ENCODE measurements at places on chromosomes 12 and 14.

DNA sequence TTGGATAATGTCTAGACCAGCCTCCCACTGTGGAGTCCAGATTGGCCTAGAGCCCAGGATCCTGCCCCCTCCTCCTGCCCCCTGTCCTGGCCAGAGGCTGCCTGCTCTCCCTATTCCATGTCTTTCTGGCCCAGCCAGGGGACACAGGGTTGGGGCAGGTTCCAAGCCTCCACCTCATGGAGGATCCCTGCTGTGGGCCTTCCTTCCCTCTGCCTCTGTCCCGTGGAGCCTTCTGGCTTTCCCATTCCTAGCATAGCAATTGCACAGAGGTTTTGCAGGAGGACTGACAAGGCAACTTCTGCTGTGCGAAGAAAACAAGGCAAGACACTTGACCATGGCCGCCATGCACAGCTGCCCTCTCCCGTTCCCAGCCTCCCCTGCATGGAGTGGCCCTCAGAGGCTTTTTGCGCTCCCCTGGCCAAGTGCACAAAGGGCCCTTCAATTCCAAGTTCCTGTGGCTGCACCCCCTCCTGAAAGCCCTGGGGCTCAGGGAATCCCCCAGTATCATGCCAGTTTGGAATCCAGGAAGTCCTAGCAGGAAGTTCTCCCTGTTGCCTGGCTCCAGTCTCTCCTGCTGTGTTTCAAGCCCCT lies 42.1 kb downstream of the KRT80 start:
- DNase-seq = no peak

DNA sequence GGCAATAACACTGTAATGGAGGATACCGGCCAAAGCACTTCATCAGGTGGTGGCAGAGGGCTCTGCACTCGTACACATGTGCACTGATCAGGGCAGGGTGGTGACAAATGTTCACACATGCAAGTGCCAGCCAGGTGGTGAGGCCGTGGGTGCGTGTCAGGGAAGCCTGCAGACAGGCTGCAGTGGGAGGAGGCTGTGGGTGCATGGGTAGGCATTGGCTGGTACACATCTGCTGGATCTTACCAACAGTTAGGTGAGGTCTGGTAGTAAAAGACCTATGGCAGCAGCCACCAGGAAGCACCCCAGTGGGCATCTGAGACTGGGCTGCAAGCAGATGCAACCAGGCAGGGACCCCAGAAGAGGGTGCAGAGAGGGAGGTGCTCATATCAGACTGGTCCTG lies 65.3 kb downstream of the PDE6H start:
- DNase-seq = no peak

DNA sequence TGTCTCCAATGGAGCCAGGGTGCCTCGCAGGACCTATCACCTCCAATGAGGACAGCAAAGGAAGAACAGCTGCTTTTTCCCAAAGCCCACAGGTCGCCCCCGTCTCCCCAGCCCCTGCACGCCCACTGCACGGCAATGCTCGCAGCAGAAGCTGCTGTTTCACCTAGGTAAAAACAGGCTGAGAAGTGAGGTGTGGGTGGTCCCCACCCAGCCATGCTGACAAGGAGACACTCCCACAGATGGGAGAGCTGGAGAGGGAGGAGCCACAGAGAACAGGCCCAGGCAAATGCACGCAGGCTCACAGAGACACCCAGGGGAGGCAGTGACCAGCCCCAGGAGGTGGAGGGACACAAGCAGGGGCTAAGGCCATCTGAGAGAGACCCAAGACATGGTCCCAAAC lies 10.4 kb downstream of the CFAP73 start:
- no peak for DNase-seq

DNA sequence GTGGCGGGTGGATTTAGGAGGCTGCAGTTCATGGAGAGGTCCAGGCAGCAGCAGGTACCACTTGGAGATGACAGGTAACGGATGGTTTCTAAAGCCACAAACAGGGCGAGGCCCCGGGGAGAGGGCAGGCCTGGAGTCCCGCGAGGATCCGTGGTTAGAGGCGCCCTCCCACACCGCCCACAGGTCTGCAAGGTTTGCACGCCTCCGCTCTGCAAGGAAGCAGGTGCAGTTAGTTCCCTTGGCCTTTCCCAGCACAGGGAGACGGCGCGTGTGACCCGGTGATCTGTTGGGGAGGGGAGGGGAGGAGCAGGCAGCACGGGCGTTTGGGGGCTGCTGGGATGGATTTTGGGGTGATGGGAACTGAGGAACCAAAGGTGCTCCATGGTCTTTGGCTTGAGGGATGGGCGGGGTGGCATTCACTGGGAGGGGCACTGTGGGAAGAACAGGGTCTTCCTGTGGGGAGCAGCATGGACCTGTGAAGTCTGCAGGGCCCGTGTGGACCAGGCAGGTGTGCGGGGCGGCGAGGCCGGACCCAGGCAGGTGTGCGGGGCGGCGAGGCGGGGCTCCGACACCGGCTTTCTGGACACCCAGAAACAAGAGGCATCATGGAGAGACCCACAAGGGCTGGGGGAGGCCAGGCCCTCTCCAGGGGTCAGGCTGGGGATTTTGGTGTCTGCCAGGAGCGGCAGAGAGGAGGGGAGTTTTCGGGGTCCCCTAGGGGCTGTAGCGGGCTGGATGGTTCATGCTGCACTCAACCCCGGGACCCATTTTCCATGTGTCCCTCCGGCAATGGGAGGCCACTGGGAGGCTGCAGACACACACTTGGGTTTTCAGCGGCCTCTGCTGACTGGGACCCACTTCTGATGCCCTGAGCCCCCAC lies 29.1 kb downstream of the NOC4L start:
- no peak for DNase-seq

DNA sequence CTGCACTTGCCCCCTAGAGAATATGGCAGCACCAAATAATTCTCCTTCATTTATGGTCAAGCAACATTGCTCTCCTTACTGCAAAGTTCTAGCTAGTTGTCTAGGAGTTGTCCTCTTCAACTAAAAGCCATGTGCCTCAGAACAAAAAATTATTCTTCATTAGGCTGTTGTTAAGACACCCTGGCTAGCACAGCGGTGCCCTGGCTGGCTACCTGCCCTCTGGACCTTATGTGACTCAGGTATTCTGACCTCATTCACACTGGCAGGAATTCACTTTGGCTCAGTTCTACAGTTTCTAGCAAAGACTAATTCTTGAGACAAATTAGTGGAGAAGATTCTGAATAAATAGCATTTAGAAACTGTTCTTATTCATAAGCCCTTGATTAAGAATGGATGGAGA lies 224.4 kb upstream of the KRR1 start:
- no peak for DNase-seq

- no peak for DNase-seq
Measured at GRCh38 chr12:2510045-2510444, 284.7 kb upstream of the FKBP4 start.

- no peak for DNase-seq
Measured at GRCh38 chr14:21090194-21090939, 8.1 kb downstream of the ZNF219 start.

GRCh38 chr14:101926620-101927019 lies 37.8 kb upstream of the DYNC1H1 start:
- no peak for DNase-seq

- DNase-seq = no peak
Measured at GRCh38 chr12:114726092-114726710, 42.2 kb upstream of the TBX3 start.

- no peak for DNase-seq
Measured at GRCh38 chr14:72450473-72451044, 443.3 kb downstream of the DPF3 start.

GRCh38 chr12:104662203-104662602 lies 205.5 kb downstream of the CHST11 start:
- no peak for DNase-seq

GRCh38 chr14:41380017-41380416 lies 226.7 kb upstream of the LRFN5 start:
- DNase-seq = no peak

DNA sequence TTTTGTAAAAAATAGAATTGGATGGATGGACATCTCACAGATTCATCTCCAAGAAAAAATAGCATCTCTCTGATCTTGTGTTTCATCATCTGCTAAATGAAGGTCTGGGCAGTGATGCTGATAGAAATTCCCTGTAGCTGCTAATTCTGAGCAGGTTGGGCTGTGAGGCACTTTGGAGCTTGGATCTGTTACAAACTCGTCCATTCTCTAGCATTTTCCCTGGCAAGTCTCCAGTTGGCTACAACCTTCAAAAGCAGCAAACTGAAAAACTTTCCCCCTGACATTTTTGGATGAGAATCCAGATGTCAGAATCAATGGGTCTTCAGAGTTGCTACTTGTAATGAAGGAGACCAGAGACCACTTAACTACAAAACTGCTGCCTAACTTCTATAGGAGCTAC lies 72.7 kb downstream of the TPH2 start:
- no peak for DNase-seq

DNA sequence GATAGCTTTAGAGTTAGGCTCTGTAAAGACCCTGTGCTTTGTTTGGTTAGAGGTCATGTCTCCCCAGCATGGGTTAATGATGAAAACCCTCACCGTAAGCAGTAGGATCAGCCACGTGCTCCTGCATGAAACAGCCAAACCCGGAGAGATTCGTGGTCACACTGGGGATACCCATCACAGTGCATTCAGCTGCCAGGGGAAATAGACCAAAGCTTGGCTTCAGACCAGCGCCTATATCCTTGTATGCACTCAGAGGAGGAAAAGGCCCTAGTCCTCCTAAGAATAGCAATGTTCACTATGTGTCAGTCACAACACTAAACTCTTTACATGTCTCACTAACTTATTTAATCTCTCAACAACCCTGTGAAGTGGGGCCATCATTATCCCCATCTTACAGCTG lies 16.3 kb downstream of the SPX start:
- no peak for DNase-seq

- peak; percentile 85 for DNase-seq
Measured at GRCh38 chr12:124914392-124915238, at the start of gene UBC. TSS of gene UBC (minus strand) at chr12:124914650. CDS start at chr12:124913771, 879 bp downstream.

DNA sequence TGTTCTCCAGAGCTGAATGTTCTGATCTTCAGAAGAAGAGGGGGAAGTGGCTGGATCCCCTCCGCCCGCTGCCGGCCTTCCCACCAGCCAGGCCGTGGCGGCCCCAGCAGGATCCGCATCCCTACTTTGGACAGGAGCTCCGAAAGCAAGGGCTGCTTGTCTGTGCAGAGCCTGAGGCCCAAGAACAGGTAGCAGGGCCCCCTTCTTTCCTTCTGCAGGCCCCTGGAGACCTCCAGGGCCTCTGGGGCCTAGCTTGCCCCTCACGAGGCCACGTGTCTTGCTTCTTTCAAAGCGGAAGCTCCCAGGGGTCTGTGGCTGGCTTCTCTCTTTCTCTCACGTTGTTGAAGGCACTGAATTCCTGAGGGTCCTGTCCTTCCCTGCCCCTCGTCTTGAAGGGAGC lies 13.2 kb downstream of the PGF start:
- no peak for DNase-seq

- no peak for DNase-seq
Measured at GRCh38 chr14:54724676-54725325, 157.9 kb downstream of the SAMD4A start.

GRCh38 chr14:93991649-93992048 lies 5.5 kb upstream of the CCDC197 start:
- DNase-seq = no peak

- no peak for DNase-seq
Measured at GRCh38 chr14:52043690-52044089, 25.2 kb downstream of the NID2 start.

DNA sequence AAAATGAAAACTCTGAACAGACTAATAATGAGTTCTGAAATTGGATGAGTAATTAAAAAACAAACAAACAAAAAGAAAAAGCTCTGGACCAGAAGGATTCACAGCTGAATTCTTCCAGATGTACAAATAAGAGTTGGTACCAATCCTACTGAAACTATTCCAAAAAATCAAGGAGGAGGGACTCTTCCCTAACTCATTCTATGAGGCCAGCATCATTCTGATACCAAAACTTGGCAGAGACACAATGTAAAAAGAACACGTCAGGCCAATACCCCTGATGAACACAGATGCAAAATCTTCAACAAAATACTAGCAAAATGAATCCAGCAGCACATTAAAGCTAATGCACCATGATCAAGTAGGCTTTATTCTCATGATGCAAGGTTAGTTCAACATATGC lies 183.9 kb upstream of the CNOT2 start:
- no peak for DNase-seq

DNA sequence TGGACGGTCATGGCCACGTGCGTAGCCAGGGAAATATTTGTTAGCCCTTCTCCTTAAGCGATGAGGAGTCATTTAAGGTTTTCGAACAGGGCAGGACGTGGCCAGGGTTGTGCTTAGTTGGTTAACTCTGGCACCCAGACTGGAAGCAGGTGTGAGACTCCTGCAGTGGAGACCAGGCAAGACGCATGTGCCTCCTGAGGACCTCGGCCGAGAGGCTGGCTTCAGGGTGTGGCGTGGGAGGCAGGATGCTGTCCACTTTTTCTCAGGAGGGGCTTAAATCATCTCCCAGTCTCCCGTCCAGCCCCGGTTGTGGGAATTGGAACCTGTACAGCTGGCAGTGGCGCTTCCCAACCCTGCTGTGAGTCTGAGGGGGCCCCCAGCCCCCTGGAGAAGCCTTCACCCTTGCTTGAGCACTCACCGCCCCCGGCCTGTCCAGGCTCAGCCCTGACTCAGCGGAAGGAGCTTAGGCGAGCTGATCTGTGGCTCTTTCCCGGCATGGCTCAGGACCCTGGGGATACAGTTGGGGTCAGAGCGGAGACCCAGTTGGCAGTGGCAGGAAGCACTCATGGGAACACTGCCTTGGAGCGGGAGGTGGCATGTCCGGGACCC lies 46.3 kb upstream of the TSPAN9 start:
- no peak for DNase-seq
